ENCODE measurements at places on chromosomes 5 and 9. TPM values are rescaled to one million over a fixed set of nuclear protein-coding genes. Genes with fewer than 3 reads are reported as not detected.

GRCh38 chr5:151924564-151925301, at the start of gene GLRA1:
GLRA1 (minus strand) TSS chr5:151924851; CDS start chr5:151924549, 302 bp downstream.
- H3K27ac ChIP-seq, result no peak within 1 kb of the TSS
- H3K4me1 ChIP-seq, result no peaks in the 10 kb centered on the region
- no peak within 1 kb of the TSS for H3K4me3 ChIP-seq
- H3K27me3 ChIP-seq, result peaks cover 20% of the 10 kb centered on the region
- no peak for DNase-seq
- H3K36me3 ChIP-seq, result no peaks in the 10 kb centered on the region

DNA sequence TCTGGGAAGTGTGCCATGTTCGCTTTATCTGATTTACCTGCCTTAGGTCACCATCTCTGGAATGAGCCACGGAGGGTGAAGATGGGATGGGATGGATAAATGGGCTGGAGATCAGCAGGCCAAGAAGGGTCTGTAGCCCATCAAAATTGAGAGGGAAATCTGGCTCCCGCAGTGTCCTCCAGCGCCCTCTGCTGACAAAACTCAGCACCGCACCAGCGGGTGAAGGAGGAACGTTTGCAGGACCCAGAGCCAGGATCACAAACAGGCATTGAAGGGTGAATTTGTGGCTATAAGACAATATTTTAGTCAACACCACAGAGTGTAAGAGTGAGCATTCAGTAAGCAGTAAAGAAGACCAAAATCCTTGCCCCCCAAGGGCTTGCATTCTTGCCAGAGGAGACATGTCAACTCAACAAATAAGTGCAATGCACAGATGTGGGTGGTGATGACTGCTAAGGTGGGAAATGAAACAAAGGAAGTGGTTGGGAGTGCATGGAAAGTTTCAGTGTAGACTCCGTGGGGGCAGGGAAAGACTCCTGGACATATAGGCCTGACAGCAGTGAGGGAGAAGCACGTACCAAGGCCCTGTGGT, 124.4 kb downstream of the TENT4A start:
- H3K27ac ChIP-seq, result no peak overlapping the region
- H3K4me3 ChIP-seq, result no peak overlapping the region
- no peaks in the 10 kb centered on the region for H3K27me3 ChIP-seq
- H3K4me1 ChIP-seq, result no peaks in the 10 kb centered on the region

GRCh38 chr9:38182321-38182720, 113.3 kb upstream of the SHB start:
- no peaks in the 10 kb centered on the region for H3K27me3 ChIP-seq
- H3K4me1 ChIP-seq, result no peaks in the 10 kb centered on the region
- no peak overlapping the region for H3K27ac ChIP-seq
- no peak overlapping the region for H3K4me3 ChIP-seq

DNA sequence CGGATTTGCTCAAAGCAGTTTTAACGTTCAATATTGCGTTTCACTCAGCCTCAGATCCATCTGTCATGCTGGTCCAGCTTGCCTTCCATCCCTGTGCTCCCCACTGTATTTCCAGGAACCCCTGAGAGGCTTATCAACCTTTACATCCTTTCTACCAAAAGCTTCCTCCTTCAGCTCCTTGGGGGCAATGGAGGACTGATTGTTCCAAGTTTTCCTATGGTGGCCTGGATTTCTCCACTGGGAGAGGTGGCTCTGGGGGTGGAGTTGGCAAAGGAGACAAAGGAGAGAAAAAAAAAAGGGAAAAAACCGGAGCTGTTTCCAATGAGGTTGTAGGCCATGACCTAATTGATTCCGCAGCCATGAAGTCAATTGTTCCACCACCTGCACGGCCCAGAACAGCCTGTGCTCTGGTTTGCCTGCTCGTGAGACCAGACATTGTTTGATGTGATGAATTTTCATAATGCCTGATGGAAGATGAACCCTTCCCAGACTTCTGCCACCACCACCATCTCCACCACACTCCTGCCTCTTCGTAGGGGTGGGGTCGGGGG, 54.1 kb downstream of the ABLIM3 start:
- no peak overlapping the region for H3K4me3 ChIP-seq
- H3K27ac ChIP-seq, result no peak overlapping the region
- H3K36me3 ChIP-seq, result no peaks in the 10 kb centered on the region
- DNase-seq, result no peak
- no peaks in the 10 kb centered on the region for H3K27me3 ChIP-seq
- no peaks in the 10 kb centered on the region for H3K4me1 ChIP-seq

DNA sequence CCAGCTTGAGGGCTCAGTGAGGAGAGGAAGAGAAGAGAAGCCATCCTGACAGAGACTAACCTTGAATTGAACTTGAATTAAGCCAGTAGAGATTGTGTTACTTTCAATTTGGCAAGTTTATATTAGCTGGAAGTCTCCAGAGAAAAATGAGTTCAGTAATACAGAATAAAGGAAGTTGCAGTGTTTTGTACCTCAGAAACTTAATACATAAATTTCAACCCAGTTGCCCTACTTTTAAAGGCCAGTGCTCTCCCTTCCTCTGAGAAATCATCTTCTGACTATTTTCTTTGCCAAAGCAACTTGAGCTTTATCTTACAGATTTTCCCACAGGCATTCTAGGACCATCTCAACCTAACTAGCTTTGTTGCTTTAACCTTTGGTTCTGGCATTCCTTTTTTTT, 231.0 kb upstream of the GAS1 start:
- H3K36me3 ChIP-seq, result no peaks in the 10 kb centered on the region
- no peak overlapping the region for H3K27ac ChIP-seq
- H3K4me3 ChIP-seq, result no peak overlapping the region
- no peaks in the 10 kb centered on the region for H3K27me3 ChIP-seq
- DNase-seq, result no peak

DNA sequence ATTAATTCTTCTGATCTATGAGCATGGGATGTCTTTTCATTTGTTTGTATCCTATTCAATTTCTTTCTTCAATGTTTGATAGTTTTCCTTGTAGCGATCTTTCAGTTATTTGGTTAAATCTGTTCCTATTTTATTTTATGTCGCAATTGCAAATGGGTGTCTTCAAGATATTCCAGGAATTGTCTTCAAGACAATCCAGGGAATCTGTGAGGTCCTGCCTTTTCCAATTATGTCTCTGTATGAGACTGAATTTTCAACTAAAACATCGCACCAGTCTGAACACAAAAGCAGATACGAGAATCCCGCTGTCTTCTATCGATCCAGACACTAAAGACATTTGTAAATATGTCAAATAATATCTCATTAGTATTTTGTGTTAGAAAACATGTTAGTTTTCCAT, 485.5 kb downstream of the BNC2 start:
- H3K36me3 ChIP-seq, result no peaks in the 10 kb centered on the region
- no peak for DNase-seq
- no peak overlapping the region for H3K4me3 ChIP-seq
- no peaks in the 10 kb centered on the region for H3K27me3 ChIP-seq

DNA sequence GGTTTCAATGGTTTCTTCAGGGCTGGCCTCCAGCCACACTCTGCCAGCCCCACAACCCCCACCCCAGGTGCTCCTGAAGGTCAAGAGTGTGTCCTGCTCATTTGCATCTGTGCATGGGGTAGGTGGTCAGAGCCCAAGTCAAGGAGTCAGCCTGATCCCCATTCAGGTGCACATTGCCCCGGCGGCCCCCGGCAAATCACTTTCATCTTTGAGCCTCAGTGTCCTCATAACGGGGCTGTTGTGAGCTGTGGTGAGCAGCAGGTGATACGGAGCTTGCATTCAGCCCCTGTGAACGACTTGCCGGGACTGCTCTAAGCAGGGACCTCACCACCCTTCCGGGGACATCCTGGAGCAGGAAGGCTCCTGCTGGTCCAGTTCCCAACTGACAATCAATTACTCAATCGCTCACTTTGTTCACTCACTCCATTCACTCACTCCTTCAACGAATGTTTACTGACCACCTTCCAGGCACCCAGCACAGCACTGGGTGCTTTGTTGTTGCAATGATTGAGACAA, 93.2 kb upstream of the CPEB4 start:
- no peak overlapping the region for H3K27ac ChIP-seq
- no peak for DNase-seq
- H3K4me1 ChIP-seq, result peaks cover 18% of the 10 kb centered on the region
- H3K27me3 ChIP-seq, result no peaks in the 10 kb centered on the region
- no peak overlapping the region for H3K4me3 ChIP-seq
- H3K36me3 ChIP-seq, result no peaks in the 10 kb centered on the region

DNA sequence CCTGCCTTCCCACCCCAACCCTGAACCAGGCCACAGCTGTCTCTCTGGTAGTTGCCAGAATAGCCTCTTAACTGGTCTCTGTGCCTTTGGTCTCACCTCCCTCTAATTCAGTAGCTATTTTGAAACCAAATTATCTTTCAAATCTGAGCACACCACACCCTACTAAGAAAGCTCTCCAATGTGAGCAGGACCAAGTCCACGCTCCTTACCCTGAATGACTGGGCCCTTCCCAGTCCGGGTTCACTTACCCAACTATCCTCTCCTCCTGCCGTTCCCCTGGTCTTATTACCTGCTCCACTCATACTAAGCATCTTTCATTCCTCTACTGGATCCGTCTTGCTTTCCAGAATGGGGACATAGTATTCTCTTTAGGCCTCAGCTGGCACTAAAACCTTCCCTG, 16.8 kb downstream of the ANKH start:
- no peak overlapping the region for H3K4me3 ChIP-seq
- peaks cover 23% of the 10 kb centered on the region for H3K4me1 ChIP-seq
- H3K27ac ChIP-seq, result no peak overlapping the region
- no peaks in the 10 kb centered on the region for H3K36me3 ChIP-seq
- H3K27me3 ChIP-seq, result no peaks in the 10 kb centered on the region
- no peak for DNase-seq

DNA sequence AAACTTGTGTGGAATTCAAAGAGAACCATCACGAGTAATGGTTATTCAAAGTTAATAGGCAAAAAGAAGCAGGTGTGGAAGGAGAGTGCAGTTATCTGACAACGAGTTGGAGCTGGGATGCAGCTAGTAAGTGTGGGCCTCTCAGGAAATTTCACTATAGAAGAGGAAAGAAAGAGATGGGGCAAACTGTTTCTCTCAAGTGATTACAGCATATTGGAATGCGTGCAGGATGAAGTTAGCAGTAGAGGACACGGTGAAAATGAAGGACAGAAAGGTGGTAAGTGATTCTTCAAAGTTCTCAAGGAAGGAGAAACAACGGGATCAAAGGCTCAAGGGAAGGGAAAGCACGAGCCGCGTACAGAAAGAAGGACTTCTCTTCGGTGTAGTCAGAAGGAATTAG, 84.0 kb downstream of the ADAMTS12 start:
- H3K4me1 ChIP-seq, result no peaks in the 10 kb centered on the region
- H3K36me3 ChIP-seq, result no peaks in the 10 kb centered on the region
- no peak for DNase-seq
- no peak overlapping the region for H3K27ac ChIP-seq
- H3K27me3 ChIP-seq, result no peaks in the 10 kb centered on the region
- no peak overlapping the region for H3K4me3 ChIP-seq

Gene NIPAL4
- not detected for polyA plus RNA-seq

Gene KIF4B
- not detected for polyA plus RNA-seq

Gene ZFP2
- polyA plus RNA-seq, result not detected

Gene PCDHGC5
- 0.03 TPM for polyA plus RNA-seq

Gene TRMO
- polyA plus RNA-seq, result 13.5 TPM
